CD8-positive, alpha-beta T cell (primary cell): ENCODE measurements at places on chromosomes 7 and 10. TPM values are rescaled to one million over a fixed set of nuclear protein-coding genes. Genes with fewer than 3 reads are reported as not detected.

DNA sequence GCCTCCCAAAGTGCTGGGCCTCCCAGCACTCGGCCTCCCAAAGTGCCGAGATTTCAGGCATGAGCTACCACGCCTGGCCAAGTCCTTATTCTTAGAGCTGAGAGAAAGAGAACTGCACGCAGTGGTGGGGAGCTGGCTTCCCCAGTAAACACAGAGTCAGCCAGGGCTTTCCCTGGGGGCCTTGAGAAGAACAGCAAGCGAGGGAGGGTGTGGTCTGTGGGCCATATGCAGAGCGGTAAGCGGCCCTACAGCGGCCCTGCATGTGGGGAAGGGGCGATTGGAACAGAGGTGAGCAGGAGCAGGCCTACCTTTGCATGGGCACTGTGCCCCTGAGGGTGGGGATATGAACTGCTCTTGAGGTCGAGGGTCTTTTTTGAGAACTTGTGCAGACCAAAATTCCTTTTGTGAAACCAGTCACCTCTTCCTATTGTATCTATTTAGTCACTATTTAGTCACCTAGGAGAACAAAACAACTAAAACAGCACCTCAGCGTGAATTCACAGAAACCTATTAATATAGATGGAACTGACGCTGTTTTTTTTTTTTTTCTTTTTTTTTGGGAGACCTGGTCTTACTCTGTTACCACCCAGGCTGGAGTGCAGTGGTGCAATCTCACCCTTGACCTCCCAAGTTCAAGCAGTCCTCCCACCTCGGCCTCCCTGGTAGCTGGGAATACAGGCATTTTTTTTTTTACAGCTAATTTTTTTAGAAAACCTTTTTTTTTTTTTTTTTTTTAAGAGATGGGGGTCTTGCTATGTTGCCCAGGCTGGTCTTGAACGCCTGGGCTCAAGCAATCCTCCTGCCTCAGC lies 36.9 kb upstream of the SH2D4B start:
- peak; percentile 51 for DNase-seq

DNA sequence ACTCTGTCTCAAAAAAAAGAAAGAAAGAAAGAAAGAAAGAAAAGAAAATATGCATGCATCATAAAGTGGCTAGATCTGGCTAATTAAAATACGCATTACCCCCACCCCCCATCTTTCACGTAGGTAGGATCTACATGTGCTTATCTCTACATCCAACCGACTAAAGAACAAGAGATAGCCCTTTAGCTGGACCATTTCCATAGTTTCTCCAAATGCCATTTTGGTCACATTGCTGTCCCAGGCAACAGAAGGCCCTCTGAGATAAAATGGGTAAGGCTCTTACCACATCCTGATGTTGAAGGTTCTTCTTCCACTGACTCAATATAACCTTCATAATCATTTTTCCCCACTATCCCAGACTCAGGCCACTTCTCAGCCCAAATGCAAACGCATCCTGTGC lies 31.5 kb downstream of the PIK3AP1 start:
- no peak for DNase-seq

DNA sequence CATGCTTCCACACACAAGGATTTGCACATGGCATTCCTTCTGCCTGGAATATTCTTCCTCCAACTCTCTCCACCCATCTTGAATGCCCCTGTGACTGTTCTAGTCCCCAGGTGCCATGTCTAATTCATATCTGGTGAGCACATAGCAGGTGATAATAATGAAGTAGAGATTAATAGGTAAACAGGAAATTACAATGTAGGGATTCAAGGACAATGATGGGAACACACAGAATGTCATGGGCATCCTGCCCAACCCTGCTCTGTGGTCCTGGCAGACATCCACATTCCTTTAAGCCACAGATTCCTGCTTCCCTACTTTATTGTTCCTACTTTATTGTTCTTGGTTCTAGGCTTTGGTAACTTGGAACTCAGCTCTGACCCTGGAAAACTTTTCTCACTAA lies 115.8 kb downstream of the THSD7A start:
- no peak for DNase-seq

SMO gene
- total RNA-seq: not detected

TMEM236 gene
- total RNA-seq: not detected

WDR86 gene
- total RNA-seq: 6.5 TPM

UCMA gene
- not detected for total RNA-seq
